ENCODE measurements at places on chromosomes 6 and 20.
A peak's percentile ranks its signal among the peaks of the same experiment; 100 is the strongest.

DNA sequence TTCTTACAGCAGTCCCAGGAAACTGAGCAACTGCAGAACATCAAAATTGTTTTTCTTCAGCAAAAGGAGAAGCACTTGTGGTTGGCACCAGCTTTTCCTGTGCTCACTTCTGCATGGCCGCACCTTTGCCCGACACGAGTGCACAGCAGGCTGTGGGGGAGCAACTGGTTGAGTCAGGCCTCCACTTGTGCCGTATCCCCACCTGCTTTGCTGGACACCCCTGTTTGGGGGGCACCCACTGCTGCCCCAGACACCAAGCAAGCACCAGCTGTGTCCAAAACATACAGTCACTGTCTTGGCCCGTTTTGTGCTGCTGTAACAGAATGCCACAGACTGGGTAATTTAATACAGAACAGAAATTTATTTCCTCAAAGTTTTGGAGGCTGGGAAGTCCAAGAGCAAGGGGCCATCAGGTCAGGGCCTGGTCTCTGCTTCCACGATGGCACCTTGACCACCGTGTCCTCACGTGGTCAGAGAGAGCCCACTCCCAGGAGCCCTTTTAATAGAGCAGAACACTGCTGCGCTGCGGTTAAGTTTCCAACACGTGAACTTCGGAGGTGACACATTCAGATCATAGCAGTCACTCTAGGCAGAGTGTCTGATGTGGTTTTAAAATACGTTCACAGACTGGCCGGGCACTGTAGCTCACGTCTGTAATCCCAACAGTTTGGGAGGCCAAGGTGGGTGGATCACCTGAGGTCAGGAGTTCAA, 8.7 kb upstream of the GMEB2 start:
- peak; percentile 72 for DNase-seq

DNA sequence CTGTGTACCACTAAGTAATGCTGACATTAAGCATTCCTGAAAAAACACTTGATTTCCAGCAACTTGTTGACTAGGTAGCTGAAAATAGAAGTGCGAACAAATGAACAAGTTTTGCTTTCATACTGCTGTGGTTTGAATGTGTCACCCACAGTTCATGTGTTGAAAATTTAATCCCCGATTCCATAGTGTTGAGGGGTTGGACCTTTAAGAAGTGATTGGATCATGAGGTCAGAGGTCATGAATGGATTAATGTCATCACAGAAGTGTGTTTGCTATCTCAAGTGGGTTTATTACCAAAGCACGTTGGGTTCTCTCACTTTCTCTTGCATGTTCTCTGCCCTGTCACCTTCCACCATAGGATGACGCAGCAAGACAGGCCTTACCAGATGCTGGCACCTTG, 568.5 kb downstream of the UTRN start:
- no peak for DNase-seq

DNA sequence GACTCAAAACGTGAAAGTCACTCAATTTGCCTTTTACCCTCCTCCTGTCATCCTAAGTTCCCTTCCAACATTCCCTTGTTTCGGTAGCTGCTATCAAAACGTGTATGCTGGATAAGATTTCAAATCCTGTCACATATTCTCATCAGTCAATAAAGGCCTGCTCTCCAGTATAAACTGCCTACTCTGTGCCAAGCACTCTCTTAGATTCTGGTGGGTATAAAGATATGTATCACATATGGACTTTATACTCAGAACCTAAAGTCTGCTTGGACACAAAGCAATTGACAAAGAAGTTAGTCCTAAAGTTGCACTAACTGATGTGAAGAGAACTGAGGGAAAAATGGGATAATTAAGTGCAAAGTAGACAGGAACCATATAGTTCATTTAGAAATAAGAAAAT, 476.6 kb upstream of the MARCKS start:
- DNase-seq = no peak

GRCh38 chr6:39166189-39166911, 51.4 kb upstream of the SAYSD1 start:
- DNase-seq = peak; percentile 91

DNA sequence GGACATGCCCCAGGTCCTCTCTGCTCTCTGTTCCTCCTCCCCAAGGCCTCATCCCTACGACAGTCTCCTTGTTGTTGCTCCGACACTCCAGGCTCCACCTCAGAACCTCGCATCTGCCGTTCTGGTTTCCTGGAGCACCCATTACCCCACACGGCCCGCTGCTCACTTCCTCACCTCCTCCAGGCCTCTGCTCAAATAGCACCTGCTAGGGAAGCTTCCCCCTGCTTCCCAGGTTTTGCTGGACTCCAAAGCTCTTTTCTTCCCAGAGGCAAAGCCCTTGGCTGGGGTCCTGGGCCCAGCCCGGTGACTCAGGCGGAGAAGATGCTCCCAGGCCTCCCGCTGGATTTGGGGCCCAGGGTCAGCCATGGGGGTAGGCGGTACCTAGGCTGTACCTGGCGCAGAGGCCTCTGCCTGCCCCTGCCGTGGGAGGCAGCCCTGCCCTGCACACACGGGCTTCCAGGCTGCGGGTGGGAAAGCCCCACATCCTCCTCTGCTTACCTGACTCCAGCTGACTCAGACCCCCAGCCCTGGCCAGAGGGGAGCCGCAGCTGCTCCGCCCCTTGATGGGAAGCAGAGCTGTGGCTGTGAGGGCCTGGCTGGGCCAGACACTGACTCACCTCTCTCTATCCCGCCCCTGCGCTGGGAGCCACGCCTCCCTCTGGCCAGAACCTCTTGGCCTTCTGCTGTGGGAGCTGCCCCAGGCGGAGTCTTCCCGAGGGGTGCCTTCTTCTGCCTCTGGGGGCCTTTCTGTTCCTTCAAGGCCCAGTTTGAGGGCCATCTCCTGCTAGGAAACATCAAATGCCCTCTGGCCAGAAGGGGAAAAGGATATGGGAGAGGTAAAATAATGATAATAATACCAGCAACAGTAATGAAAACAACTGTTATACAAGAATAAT, 130.5 kb downstream of the CEBPB start:
- DNase-seq = peak; percentile 32

DNA sequence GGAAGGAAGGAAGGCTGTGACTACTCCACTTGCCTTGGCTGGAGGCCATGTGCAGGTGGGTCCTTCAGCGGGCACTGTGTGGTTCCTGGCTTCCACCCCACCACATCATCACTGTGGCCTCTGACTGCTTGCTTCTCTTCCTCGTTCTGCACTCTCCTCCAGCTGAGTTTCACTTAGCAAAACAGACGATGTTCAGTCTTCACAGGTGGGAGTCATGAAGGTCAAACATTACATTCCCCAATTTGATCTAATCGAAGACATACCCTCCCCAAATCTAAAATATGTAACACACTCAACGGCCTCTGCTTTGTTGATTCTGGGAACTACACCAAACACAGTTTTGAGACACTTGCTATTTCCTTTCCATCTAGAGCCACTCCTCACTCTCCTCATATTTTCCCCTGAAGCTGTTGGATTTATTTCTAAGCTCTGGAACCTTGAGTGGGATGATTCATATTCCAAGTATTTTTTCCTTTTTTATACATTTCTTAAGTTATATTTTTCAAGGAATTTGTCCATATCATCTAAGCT, 132.5 kb upstream of the FOXA2 start:
- peak; percentile 72 for DNase-seq

DNA sequence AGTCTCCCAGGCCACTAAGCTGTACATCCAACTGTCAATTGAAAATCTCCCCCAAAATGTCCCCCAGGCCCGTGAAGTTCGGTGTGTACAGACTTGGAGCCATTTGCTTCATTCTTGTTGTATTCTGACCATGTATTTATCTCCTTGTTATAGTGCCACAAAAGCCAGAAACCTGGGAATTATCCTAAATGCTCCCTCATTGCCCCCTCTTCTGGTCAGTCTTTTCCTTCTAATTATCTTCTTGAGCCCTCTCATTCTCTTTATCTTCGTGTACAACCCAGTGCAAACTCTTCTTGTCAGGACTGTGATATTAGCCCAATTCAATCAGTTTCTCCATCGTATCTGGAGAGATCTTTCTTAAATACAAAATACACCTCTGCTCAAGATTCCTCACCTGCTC, 64.7 kb downstream of the RFX6 start:
- DNase-seq = no peak

DNA sequence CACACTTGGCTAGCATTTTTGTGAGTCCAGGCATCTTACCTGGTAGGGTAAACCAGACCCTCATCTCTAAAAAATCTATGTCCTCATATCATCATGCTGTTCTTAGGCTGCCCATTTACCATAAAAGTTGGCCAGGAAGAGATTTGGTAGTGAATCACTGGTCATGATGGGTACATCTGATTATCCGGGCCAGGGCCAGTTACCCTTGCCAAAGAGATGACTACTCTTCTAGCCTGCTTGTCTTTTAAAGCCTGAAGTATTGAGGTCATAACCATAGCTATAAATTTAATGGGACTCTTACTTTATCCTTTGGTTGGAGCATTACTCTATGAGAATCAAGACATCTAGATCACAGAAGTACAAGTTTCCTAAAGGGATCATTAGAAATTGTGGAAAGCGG, 276.8 kb downstream of the TENT5A start:
- DNase-seq = no peak

DNA sequence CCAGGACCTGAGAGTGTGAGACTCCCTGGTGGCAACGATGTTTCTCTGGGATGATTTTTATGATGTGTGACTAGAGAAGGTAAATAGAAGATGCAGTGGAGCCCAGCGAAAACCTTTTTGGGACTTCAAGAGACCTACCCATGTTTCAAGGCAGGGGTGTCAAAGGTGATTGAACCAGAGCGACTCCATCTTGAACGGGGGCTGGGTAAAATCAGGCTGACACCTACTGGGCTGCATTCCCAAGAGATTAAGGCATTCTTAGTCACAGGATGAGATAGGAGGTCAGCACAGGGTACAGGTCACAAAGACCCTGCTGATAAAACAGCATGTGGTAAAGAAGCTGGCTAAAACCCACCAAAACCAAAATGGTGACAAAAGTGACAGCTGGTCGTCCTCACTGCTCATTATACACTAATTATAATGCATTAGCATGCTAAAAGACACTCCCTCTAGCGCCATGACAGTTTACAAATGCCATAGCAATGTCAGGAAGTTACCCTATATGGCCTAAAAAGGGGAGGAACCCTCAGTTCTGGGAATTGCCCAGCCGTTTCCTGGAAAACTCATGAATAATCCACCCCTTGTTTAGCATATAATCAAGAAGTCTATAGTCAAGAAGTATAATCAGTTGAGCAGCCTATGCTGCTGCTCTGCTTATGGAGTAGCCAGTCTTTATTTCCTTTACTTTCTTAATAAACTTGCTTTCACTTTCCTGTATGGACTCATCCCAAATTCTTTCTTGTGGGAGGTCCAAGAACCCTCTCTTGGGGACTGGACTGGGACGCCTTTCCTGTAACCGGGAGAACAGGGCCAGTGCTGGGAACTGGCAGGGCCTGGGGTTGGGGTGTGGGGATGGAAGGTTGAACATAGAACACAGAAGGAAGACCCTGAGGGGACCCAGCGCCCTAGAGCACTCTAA, 526.4 kb downstream of the QKI start:
- DNase-seq = no peak

DNA sequence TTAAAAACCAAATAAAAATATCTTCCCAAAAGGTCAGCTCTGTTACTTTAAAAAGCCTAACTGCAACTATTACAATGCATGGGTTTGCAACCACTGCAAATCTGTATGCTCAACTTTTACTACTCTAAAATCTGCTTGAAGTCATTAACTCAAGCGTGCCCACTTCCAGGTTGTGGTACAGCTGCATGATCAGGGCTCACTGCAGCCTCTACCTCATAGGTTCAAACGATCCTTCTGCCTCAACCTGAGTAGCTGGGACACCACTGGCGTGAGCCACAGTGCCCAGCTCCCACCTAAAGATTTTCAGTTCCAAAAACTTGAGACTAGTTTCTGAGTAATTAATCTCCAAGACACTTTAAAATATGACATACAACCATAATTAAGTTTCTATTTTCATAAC, 8.2 kb downstream of the DIDO1 start:
- DNase-seq = peak; percentile 36

DNA sequence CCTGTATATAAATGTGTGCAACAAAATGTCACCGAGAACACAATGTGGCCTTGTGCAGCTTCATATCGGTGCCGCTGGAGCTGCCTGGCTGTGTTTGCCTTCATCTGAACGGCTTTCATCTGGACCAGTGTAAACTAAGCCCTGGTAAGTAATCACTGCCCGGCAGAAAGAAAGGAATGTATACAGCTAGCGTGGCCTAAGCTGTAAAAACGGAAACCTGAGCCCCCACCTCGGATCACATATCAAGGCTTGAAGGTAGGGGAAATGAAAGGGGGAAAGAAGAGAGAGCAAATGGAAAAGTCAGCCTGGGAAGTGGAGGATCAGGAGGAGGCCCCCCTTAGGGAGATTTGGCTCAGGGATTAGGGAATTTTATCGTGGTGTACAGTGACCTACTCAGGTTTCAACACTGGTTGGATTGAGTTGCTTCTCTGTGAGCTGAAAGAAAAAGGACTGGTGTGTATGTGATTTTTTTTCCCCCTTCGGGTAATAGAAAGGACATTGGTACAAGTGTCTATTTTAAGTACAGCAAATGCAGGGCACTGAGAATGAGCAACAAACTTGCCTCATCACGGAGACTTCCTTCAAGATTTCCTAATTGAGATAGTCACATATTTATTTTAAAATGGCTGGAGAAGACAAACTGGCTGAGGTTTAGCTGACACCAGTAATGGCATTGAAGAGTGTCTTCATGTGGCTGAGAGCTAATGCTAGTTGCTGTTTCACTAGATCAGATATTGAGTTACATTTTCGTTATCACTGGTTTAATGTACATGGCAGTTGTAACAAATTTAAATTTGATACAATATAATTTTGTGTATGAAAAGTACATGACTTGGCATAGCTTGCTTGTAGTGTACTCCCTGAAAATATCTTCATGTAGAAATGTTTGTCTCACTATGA, 3.5 kb downstream of the SOBP start:
- no peak for DNase-seq

DNA sequence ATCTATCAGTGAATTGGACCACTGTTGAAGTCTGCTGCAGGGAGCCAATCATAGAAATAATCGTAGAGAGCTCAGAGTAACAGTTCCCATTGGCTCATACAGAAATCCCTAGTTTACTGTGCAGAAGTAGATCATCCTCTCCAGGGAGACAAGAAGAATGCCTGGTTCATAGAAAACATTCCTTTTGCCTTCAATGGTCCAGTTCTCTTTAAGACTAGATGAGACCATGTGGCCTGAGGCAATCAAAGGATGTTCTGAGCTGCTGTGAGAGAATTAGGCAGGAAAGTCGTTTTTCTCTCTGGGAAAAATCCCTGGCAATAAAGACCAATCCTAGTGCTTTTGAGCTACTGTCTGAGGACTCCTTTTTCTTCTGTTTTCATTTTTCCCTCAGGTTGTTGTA, 208.4 kb downstream of the CENPW start:
- DNase-seq = no peak

DNA sequence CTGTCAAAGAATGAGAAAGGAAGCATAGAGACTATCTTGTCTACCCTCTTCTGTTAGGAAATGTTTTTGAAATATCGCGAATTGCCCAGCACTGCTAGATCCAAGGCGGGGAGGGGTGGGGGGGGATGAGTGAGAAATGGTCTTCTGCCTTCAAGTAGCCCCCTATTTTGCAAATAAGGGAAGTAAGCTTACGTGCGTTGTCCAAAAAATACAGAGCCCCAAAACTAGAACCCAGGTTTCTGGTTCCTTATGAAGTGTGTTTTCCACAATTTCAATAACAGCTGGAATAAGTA, 923 bp upstream of the ILRUN start:
- peak; percentile 22 for DNase-seq

- DNase-seq = no peak
Observed at GRCh38 chr6:10861086-10861485, 20.8 kb downstream of the GCM2 start.

- peak; percentile 3 for DNase-seq
Observed at GRCh38 chr20:33339515-33340058, 56.6 kb downstream of the BPIFB1 start.

GRCh38 chr6:155221086-155221485, 42.7 kb upstream of the CLDN20 start:
- no peak for DNase-seq
